ENCODE measurements at places on chromosomes 12 and 14. TPM values are rescaled to one million over a fixed set of nuclear protein-coding genes. Genes with fewer than 3 reads are reported as not detected.

DNA sequence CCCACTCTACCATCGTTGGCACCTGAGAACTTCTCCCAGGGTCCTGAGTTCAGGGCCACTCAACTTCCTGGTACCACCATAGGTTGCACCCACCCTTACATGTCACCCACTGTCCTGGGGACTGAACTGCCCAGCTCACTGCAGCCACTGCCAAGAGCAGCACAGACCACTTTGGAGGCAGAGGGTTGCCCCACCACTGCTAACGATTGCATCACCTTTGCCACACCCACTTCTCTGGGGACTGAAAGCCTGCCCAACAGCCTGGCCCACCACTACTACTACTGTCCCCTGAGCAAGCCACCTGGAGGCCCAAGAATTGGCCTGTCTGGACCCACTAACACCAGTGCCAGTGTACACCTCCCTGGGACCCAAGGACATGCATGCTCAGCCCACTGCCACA is 27.6 kb downstream of the CACNA2D4 start:
- H3K36me3 ChIP-seq: no peaks in the 10 kb centered on the region
- H3K27ac ChIP-seq: no peak overlapping the region
- H3K27me3 ChIP-seq: peaks cover 23% of the 10 kb centered on the region
- H3K4me1 ChIP-seq: no peaks in the 10 kb centered on the region
- H3K4me3 ChIP-seq: no peak overlapping the region

- H3K27me3 ChIP-seq: peaks cover 24% of the 10 kb centered on the region
- no peak for DNase-seq
- no peaks in the 10 kb centered on the region for H3K36me3 ChIP-seq
- H3K27ac ChIP-seq: no peak overlapping the region
- no peak overlapping the region for H3K4me3 ChIP-seq
These were observed 87.3 kb downstream of the TMX1 start for GRCh38 chr14:51327376-51327775.

DNA sequence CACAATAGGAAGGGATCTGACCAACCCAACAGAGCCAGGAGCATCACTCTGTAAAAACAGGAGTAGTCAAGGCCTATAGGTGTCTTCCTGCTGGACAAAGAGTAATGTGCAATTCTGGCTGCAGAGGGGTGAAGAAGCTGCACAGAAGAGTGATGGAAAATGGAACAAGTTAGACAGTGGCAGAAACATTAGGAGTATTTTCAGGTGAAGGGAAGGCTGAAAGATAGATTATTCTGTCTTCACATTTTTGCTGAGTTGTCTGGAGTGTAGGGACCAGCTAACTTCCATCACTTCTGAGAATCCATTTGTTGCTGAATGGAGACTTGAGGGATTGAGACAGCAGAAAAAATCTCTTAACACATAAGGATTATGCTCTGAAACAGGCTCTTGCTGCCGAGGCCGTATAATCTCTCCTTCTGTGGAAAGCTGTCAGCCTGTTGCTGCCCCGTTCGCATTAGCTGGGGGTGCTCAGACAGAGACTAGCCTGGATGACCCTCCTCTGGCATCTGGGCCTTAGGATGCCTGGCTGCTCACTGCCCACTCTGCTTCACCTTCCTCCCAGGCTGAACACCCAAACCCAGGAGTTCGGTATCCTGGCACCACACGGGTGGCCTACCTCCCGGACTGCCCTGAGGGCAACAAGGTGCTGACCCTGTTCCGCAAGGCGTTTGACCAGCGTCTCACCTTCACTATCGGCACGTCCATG is 3.1 kb upstream of the ARHGEF25 start:
- no peak overlapping the region for H3K27ac ChIP-seq
- no peak overlapping the region for H3K4me3 ChIP-seq
- H3K36me3 ChIP-seq: peaks cover 2% of the 10 kb centered on the region
- peaks cover 12% of the 10 kb centered on the region for H3K4me1 ChIP-seq
- DNase-seq: no peak

GRCh38 chr12:13289653-13290289 is 93.2 kb downstream of the EMP1 start:
- no peak overlapping the region for H3K4me3 ChIP-seq
- no peaks in the 10 kb centered on the region for H3K4me1 ChIP-seq
- H3K27me3 ChIP-seq: peaks cover 7% of the 10 kb centered on the region
- no peaks in the 10 kb centered on the region for H3K36me3 ChIP-seq
- H3K27ac ChIP-seq: no peak overlapping the region

DNA sequence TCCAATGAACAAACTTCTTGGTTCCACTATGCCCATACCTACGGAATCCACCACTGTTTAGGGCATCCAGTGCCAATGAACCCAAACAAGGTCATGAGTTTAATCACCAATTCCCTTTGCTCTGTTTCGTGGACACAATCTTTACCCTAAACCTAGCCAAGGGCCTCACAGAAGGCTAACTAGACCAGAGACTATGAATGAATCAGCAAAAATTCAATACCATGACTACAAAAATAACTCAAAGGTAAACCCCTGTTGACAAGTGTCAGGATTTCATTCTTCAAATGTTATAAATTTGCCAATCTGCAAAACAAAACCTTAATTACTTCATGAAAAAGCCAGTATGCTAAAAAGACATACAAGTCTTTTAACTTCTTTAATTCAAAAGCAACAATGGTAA is 96.7 kb downstream of the CEP128 start:
- no peaks in the 10 kb centered on the region for H3K27me3 ChIP-seq
- H3K4me1 ChIP-seq: no peaks in the 10 kb centered on the region
- DNase-seq: no peak
- H3K27ac ChIP-seq: no peak overlapping the region
- no peaks in the 10 kb centered on the region for H3K36me3 ChIP-seq

DNA sequence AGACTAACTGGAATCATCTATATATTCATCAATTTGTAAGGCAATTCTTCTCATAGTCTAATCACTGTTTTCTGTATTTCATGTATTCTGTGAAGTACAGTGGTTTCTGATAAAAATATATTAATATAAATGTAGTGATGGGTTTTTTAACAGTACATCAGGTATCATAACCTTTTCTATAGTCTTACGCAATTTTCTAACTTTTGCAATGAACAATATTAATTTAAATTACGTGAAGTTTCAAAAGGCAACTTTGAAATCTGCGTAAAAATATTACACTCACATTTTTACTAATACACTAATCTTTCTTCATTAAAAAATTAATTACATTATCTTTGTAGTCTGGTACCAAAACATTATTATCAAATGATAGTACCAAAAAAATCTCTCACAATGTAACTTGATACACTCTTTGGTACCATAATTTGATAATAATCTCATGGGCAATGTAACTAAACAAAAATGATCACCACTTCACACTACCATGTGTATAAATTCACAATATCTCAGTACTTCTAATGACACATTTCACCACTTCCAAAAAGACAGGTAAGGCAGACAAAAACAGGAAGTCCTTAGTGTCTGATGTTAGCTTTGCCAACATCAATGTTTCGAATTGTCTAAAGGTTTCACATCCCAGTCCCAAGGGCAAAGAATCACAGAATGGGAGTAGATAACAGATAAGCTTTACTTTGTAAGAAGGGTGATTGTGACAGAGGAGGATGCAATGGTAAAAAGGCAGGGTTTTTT is 8.7 kb downstream of the DNAI7 start:
- peaks cover 22% of the 10 kb centered on the region for H3K4me1 ChIP-seq
- no peaks in the 10 kb centered on the region for H3K36me3 ChIP-seq
- H3K4me3 ChIP-seq: no peak overlapping the region
- DNase-seq: no peak
- H3K27me3 ChIP-seq: no peaks in the 10 kb centered on the region

- DNase-seq: no peak
- H3K4me1 ChIP-seq: no peaks in the 10 kb centered on the region
- no peak overlapping the region for H3K4me3 ChIP-seq
- no peaks in the 10 kb centered on the region for H3K27me3 ChIP-seq
- no peak overlapping the region for H3K27ac ChIP-seq
These were observed 14.2 kb downstream of the FAM161B start for GRCh38 chr14:73935666-73936065.

DNA sequence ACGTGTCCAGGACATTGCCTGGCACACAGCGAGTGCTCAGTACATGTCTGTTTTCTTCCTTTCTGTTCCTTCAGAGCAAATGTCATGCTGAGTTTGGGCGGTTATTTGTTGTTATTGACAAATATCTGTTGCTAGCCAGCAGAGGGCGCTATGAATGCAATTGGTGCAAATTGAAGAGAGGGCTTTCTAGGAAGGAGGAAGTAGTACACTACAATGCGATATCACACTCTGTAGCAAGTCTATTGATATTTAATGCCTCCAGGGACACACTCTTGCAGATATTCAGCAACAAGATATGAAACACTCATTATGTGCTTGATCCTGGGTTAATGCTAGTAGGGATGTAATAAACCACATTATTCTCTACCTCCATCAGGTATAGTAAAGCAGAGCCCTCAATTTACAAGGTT is 267.3 kb upstream of the SRRM4 start:
- peak; percentile 8 for DNase-seq
- H3K4me1 ChIP-seq: no peaks in the 10 kb centered on the region
- H3K4me3 ChIP-seq: no peak overlapping the region
- H3K36me3 ChIP-seq: no peaks in the 10 kb centered on the region
- H3K27ac ChIP-seq: no peak overlapping the region

DNA sequence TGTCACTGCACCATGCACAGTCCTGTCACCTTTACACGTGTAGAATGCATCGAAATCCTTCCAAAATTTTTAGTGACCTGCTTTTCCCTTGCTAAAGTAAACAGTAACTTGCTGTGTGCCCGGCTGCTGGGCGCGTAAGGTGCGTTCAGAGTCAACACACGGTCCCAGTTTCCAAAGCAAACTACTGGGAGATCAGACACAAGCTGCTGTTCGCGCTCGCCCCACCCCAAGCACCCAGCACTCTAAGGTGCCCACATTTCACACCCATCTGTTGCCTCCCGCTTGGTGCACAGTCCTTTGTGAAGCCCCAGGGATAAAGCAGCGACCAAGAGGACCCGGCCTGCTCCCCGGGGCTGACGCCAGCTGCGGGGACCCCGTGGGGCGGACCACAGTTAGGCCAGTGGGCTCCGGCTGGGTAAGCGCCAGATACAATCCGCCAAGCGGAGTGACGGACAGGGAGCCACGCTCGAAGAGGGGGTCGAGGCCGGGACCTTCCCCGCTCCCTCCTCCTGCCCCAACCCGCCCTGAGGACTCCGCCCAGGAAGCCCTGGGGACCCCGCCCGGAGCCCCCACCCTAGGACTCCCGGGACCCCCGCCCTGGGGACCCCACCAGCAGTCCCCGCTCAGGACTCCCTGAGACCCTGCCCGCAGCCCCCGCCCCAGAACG is 633 bp downstream of the STX2 start:
- H3K36me3 ChIP-seq: peaks cover 4% of the 10 kb centered on the region
- peak; percentile 19 for DNase-seq
- no peaks in the 10 kb centered on the region for H3K27me3 ChIP-seq
- peaks cover 24% of the 10 kb centered on the region for H3K4me1 ChIP-seq
- H3K27ac ChIP-seq: no peak overlapping the region
- H3K4me3 ChIP-seq: peak overlapping the region; percentile 82

DNA sequence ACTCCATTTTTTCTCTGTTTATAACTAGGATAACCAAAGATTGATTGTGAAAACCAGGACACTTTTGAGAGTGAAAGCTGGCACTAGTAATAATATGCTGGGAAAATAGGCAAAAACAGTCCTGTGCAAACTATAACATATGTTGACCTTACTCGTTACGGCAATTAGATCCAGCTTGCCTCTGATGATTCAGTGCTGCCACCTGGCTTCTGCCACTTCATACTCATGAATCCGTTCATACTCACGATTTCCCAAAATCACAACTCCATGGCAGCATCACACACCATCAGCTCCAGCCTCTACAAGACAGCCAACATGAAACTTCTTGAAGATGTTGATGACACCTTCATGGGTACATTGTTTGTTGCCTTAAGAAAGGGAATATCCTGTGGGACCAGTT is 49.1 kb upstream of the CAND1 start:
- H3K27me3 ChIP-seq: peaks cover 8% of the 10 kb centered on the region
- H3K27ac ChIP-seq: no peak overlapping the region
- no peaks in the 10 kb centered on the region for H3K4me1 ChIP-seq
- H3K4me3 ChIP-seq: no peak overlapping the region

- H3K27ac ChIP-seq: peak overlapping the region; percentile 92
- H3K36me3 ChIP-seq: peaks cover 12% of the 10 kb centered on the region
- H3K4me3 ChIP-seq: peak overlapping the region; percentile 84
- H3K4me1 ChIP-seq: peaks cover 41% of the 10 kb centered on the region
These were observed 1.5 kb upstream of the FBRSL1 start for GRCh38 chr12:132488127-132489077.

DNA sequence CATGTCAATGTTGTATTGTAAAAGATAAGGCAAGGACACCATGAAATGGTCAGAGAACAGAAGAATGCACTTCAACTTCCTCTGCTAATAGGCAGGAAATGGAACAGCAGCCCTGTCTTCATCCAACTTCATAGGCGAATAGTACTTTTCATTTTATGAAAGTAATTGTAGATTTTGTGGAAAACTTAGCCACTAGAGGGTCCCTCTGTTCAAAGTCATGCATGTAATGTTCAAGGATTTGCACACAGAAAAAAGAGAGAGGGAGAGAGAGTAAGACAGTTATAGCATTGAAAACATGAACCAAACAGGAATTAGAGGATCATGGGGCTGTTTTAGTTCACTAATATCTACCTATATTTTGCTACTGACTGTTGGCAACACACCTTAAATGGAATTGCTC is 172.2 kb downstream of the FLRT2 start:
- H3K27me3 ChIP-seq: no peaks in the 10 kb centered on the region
- no peaks in the 10 kb centered on the region for H3K4me1 ChIP-seq
- DNase-seq: no peak
- H3K4me3 ChIP-seq: no peak overlapping the region
- H3K36me3 ChIP-seq: no peaks in the 10 kb centered on the region

DNA sequence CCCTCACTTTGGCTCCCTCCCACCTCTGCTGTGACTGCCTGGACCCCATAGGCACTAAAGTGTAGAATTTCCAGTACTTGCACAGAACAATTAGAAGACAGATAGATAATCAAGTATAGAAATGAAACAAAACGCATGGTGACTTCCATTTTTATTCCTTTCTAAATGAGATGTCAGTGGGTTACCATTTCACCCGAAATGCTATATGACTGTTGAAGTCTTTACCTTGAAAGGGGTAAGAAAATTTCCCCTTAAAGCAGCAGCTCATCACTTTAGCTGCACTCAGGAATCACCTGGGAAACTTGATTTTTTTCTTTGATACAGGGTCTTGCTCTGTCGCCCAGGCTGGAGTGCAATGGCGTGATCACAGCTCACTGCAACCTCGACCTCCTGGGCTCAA is 12.5 kb upstream of the KSR2 start:
- no peak overlapping the region for H3K27ac ChIP-seq
- no peaks in the 10 kb centered on the region for H3K4me1 ChIP-seq
- no peak overlapping the region for H3K4me3 ChIP-seq
- H3K36me3 ChIP-seq: no peaks in the 10 kb centered on the region
- H3K27me3 ChIP-seq: peaks cover 2% of the 10 kb centered on the region
- DNase-seq: no peak

- DNase-seq: no peak
- H3K27ac ChIP-seq: peak overlapping the region; percentile 52
- peaks cover 31% of the 10 kb centered on the region for H3K27me3 ChIP-seq
These were observed 112.8 kb upstream of the PELI2 start for GRCh38 chr14:56005191-56006053.

SDSL gene
- total RNA-seq: 0.46 TPM

BHLHE41 gene
- not detected for total RNA-seq

KRT7 gene
- total RNA-seq: 4.2 TPM

IL31 gene
- total RNA-seq: 54.3 TPM

LYZ gene
- not detected for total RNA-seq

PZP gene
- total RNA-seq: not detected
